Trophoblast cell (in vitro differentiated cells and primary cell): ENCODE measurements at places on chromosomes 3 and 15.

- H3K36me3 ChIP-seq: no peaks in the 10 kb centered on the region
- H3K4me3 ChIP-seq: no peak overlapping the region
- peak; percentile 62 for DNase-seq
- no peak overlapping the region for H3K27ac ChIP-seq
- no peaks in the 10 kb centered on the region for H3K27me3 ChIP-seq
Observed at GRCh38 chr3:190522621-190523222, 8.8 kb downstream of the IL1RAP start.

GRCh38 chr15:58777107-58777506 lies 6.0 kb downstream of the MINDY2 start:
- no peaks in the 10 kb centered on the region for H3K27me3 ChIP-seq
- no peaks in the 10 kb centered on the region for H3K36me3 ChIP-seq
- DNase-seq: no peak
- no peak overlapping the region for H3K4me3 ChIP-seq

DNA sequence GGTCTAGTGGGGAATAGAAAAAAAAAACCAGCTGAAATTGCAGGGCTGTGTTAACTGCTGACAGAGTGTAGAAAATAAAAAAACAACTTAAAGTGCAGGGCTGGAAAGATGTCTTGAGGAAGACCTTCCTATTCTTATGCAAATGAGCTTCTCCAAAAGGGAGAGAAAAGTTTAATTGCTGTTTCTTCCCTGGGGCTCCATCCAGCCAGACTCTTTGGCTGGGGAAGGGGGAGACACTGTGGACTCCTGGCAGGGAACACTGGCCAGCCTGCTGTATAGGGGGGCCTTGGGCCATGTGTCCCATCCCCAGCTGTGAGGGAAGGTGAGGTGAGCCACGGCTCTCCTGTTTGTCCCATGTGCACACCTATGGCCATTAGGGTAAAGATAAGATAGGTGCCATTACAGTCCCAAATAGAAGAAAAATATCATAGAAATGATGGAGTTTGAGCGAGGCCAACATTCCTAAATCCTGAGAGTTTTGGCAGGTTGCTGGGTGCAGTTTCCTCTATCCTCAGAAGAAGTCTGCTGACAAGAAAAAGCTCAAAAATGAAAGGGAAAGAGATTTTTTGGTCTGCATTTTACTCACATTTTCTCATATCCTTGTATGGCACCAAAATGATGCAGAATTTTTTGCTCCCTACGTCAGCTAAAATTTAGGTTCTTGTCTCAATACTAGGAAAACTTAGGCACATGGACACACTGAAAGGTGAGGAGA lies 901.7 kb downstream of the PLOD2 start:
- H3K36me3 ChIP-seq: no peaks in the 10 kb centered on the region
- H3K4me1 ChIP-seq: no peaks in the 10 kb centered on the region
- DNase-seq: no peak
- no peaks in the 10 kb centered on the region for H3K27me3 ChIP-seq
- H3K4me3 ChIP-seq: no peak overlapping the region
- H3K27ac ChIP-seq: no peak overlapping the region

DNA sequence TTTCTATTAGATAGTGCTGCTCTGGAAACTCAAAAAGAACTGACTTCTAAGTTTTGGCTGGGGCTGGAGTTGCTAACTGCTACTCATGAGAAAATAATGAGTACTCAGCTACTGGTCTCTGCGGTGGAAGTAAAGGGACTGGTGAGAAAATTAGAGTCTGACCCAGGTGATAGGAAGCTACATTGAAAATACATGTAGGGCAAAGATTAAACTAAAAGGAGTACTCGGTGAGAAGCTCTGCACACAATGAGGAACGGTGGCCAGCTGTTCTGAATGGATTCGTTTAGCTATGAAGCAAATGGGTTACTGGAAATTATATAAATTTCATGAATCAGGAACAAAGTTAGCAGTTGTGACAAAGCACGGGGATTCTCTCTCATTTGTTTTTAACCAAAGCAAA lies 512.9 kb upstream of the SGO1 start:
- no peak for DNase-seq
- no peaks in the 10 kb centered on the region for H3K4me1 ChIP-seq

GRCh38 chr15:100075229-100075628 lies 266.5 kb downstream of the ADAMTS17 start:
- H3K4me1 ChIP-seq: no peaks in the 10 kb centered on the region
- H3K27ac ChIP-seq: no peak overlapping the region
- no peak for DNase-seq

DNA sequence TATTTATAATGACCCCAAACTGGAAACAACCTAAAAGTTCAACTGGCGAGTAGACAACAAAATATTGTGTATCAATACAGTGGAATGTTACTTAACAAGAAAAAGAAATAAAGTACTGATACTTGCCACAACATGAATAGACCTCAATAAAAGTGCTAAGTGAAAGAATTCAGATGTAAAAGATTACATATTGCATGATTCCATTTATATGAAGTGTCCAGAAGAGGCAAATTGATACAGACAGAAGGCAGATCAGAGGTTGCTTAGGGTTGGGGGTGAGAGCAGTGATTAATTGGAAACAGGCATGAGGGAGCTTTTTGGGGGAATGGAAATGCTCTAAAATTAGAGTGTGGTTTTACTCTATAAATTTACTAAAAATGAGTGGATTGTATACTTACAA lies 183.3 kb downstream of the SATB1 start:
- DNase-seq: no peak
- no peaks in the 10 kb centered on the region for H3K27me3 ChIP-seq
- peaks cover 3% of the 10 kb centered on the region for H3K4me1 ChIP-seq
- H3K36me3 ChIP-seq: no peaks in the 10 kb centered on the region

DNA sequence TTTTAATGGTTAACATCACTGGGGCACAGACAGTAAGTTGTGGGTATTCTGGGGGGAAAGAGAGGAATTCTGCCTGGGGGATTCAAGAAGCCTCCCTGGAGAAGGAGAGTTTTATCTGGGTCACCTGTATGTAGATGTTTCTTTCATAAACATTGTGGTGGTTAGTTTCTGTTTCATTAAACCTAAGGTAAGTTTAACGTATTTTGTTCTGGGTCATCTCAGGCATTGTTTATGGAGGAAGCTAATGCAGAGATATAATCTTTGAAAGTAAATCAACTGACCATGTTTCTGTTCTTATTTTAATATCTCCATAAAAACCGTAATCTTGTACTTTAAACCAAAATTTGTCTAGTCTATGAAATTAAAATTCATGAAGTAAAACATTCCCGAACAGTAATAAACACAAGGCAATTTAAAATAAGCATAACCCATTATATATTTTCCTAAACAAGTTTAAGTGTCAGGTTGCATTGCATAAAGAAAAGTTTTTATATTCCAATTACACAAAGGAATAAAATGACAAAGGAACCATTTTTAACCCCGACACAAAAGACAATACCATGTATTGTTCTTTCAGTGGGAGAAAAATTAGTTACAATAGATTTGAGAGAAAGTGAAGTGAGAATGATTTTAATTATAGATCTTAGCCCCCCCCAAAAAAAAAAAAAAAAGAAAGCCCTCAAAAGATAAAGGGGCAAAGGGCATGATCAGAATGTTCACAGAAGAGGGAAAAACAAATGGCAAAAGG lies 274.6 kb upstream of the TBL1XR1 start:
- H3K4me1 ChIP-seq: peaks cover 9% of the 10 kb centered on the region
- no peaks in the 10 kb centered on the region for H3K27me3 ChIP-seq
- no peak overlapping the region for H3K4me3 ChIP-seq
- no peak for DNase-seq
